ENCODE measurements at places on chromosomes 6 and 20.

DNA sequence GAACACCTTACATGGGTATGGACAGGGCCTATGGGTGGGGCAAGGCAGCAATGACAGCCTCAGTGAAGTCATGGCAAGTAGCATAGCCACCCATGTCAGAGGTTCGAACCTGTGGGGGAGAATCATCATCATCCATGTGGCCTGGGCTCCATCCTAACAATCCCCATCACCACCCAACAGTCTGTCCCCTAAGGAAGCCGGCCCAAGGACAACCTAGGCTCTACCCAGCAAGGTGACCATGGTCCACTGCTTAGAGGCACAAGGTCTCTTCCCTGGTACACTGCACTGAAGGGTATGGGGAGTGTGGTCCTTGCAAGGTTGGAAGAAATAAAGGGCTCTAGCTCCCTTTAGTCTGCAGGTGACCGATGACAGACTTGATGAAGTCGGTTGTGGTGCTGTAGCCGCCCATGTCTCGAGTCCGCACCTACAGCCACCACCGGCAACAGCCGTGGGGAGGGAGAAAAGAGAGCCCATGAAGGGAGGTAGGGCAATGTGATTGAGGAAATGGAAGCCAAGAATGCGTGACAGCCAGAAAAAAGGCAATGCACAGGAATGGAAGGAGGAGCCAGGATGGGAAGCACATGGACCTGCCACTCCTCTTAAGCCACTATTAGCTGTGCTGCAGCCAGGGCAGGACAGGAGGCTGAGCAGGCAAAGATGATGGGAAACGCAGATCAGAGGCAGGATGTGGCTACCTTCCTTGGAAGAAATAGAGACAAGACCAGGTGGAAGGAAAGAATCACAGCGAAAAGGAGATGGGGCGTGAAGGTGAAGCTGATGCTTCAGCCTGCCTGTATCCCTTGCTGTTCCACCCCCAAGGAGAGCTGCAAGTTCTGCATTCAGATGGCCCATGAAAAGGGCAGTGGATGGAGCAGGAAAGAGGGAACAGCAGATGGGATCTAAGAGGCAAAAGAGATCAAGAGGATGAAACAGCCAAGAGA, 5.3 kb downstream of the IDH3B start:
- peak; percentile 39 for DNase-seq

GRCh38 chr20:48609491-48609978, 218.3 kb downstream of the PREX1 start:
- no peak for DNase-seq

GRCh38 chr6:88666901-88667300, 296.5 kb downstream of the RNGTT start:
- DNase-seq: no peak

- no peak for DNase-seq
These were observed 25.0 kb upstream of the C6orf62 start for GRCh38 chr6:24743944-24744335.

GRCh38 chr6:146902846-146903245, 301.4 kb upstream of the STXBP5 start:
- DNase-seq: no peak

DNA sequence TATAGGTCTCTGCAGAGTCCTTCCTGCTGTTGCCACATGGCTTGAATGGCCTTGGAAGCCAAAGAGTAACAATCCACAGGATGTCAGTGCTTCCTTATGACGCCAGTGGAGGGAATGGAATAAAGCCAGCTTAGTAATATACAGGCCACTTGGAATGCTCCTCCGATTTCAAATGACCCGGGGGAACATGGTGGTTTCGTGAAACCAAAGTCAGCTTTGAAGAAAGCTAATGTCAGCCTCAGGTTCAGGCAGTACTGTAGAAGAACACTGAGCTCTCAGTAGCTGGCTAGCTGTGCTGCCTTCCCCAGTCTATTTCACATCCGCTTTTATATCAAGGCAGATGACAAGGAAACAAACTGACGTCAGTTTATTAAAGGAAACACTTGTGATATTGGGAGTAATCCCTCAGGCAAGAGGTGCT, 189.1 kb downstream of the DTNBP1 start:
- no peak for DNase-seq

GRCh38 chr6:142725024-142725770, 219.8 kb downstream of the HIVEP2 start:
- no peak for DNase-seq

DNA sequence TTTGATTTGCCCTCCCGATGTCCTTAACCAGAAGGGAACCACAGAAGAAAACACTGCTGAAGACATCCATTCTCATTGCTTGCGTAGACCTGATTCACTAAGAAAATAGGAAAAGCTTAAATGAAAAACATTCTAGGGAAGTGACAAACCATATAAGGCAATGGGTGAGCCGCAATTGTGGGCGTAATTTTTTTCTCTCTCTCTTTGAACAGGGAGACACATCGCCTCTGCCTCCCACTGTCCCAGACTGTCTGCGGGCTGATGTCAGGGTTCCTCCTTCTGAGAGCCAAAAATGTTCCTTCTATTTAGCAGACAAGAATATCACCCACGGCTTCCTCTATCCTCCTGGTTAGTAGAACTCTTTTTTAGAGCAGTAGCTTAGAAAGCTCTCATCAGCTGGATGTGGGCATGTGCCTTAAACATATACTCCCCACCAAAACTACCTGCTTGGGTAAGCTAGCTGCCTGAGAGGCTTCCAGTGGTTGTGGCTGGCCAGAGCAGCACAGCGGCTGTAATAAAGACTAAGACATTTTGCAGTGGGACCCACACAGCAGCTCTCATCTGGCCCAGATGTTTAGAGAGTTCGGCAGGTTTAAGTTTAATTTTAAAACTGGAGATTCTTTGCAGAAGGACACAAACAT, 22.7 kb upstream of the CTAGE9 start:
- DNase-seq: no peak

- no peak for DNase-seq
These were observed 5.4 kb downstream of the DLL1 start for GRCh38 chr6:170285482-170285881.

DNA sequence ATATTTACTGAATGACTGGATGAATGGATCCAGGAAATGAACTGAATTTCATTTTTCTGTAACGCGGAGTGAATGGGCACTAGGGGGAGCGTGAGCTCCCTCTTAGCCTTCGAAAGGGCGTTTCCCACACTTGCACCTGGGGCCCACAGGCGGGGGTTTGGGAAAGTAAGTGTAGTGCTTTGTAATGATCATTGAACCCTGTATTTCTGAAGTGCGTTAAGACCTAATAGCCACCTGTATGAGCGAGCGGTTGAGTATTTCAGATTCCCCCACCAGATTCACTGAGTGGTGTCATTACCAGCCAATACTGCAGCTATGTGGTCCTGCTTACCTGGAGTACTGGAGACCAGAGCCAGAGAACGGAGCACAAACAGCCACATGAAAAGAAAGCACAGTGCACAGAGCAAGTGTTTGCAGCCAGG, 10.5 kb downstream of the SYTL3 start:
- DNase-seq: peak; percentile 53

DNA sequence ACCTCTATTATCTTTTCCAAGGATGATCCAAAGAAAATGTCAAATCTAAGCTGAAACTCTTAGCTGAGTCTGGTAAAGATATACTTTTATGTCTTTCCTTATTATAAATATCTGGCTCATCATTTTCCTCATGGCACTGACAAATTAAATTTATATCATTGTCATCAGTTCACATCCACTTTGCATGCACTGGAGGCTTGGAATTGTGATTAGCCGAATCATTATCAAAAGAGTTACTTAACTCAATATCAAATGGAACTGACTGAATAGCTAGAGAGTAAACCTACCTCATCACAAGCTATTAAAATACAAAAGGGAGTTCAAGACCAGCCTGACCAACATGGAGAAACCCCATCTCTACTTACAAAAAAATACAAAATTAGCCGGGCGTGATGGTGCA, 713.9 kb upstream of the MARCKS start:
- no peak for DNase-seq

- no peak for DNase-seq
These were observed 45.1 kb downstream of the FRK start for GRCh38 chr6:116015561-116015960.

DNA sequence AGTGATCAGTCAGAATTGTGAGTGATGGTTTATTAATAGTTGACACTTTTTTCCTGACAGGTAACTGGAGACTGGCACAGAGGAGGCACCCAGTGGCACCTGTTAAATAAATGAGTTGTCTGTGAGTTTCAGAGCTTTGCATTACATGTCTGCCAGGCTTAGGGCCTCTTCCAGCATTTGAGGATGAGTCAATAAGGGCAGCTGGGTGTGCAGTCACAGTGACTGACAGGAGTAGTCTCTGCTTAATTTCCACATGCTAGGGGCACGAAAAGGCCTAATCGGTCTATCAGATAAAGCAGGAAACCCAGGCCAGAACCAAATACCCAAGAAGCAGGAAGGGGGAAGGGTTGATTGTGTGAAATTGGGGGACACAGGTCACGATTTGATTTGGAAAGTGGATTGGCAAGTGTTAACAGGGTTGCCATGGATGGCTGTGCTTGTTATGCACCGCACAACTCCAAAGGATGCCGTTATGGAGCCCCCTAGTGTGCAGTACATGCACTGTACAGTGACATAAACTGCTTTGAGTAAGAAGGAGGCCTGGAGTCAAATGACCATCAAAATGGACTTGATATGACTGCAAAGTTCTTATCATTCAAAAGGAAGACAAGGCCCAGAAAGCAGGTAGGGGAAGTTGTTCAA, 111.9 kb upstream of the GGTLC1 start:
- DNase-seq: peak; percentile 64

- DNase-seq: no peak
These were observed 46.1 kb downstream of the HLA-F start for GRCh38 chr6:29769336-29769735.

DNA sequence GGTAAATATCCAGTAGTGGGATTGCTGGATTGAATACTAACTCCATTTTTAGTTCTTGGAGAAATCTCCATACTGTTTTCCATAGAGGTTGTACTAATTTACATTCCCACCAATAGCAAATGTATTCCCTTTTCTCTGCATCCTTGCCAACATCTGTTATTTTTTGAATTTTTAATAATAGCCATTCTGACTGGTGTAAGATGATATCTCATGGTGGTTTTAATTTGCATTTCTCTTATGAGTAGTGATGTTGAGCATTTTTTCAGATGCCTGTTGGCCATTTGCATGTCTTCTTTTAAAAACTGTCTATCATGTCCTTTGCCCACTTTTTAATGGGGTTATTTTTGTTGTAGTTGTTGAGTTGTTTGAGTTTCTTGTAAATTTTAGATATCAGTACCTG, 253.2 kb downstream of the HAO1 start:
- DNase-seq: no peak

GRCh38 chr20:6407163-6407562, 284.3 kb upstream of the FERMT1 start:
- no peak for DNase-seq

DNA sequence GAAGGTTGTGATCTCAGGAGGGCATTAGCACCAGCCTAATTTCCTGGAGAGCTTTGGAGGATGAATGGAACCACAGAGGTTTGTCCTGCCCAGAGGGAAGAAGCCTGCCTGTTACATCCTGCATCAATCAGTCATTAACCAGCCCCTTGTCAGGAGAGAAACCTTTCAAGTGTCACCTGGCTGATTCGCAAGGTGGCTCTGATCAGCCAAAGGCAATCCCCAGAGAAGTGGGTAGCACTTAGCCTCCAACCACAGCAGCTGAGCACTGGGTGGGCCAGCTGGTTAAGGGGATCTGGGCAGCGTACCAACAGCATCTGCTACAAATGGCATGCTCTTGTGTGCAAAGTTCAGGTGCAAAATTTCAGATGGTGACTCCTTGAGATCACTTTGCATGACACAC, 26.9 kb downstream of the ANKEF1 start:
- peak; percentile 100 for DNase-seq

- no peak for DNase-seq
These were observed 130.4 kb downstream of the PTPRK start for GRCh38 chr6:128389820-128390534.

GRCh38 chr20:2687514-2687913, 5.1 kb upstream of the EBF4 start:
- DNase-seq: no peak

GRCh38 chr20:11266571-11266970, 592.8 kb upstream of the JAG1 start:
- DNase-seq: no peak

GRCh38 chr20:40551125-40551530, 137.9 kb downstream of the MAFB start:
- DNase-seq: no peak

DNA sequence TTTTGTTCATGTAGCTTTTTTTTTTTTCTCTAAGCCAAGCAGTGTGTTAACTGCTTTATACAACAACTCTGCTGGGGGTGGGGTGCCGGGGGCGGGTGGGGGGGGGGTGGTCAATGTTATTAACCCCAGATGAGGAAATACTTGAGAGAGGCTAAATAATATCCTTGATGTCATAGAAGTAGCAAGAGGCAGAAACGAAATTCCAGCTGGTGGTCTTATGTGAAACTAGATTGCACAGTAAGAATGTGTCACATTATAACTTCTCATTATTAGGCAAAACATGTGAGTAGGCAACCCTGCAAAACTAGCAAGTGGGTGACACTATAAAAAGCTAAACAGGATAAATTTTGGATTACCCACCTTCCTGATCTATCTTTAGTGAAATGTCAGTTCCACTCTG, 12.8 kb downstream of the MYLK4 start:
- DNase-seq: no peak

GRCh38 chr20:39048000-39048696, 86.0 kb downstream of the DHX35 start:
- peak; percentile 41 for DNase-seq

- no peak for DNase-seq
These were observed 925 bp downstream of the FHL5 start for GRCh38 chr6:96563853-96564252.

GRCh38 chr6:4814212-4814611, 38.0 kb downstream of the CDYL start:
- no peak for DNase-seq

- no peak for DNase-seq
These were observed 253.3 kb upstream of the JAG1 start for GRCh38 chr20:10927011-10927583.

GRCh38 chr6:3867641-3868502, 18.7 kb downstream of the FAM50B start:
- no peak for DNase-seq

DNA sequence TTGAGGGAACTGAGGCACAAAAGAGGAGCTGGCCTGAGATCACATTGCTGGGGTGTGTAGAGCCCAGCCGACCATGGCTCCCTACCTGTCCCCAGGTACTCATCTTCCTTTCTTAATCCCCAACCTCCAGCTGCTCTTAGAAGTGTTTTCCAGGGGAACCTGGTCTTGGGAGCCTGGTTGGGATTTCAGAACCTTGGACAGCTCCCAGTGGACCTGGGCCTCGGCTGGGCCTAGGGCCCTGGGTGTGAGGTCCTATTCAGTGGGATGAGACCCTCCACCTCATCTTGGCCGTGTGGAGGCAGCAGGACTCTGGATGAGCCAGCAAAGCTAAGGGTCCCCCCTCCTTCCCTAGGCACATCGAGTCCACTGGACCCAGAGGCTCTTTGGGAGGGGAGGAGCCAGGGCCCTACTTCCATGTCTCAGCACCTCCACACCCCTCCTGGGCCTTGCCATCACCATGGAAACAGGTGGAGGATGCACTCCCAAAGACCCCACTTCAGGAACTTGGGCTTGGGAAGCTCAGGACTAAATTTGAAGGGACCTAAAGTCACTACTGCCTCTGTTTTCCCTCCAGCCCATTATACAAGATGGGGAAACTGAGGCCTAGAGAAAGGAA, 38.5 kb downstream of the DLGAP4 start:
- DNase-seq: no peak

GRCh38 chr6:154246723-154247118, 109.9 kb downstream of the IPCEF1 start:
- no peak for DNase-seq

All from NCI-H2171 treated with DMSO at 0.1 percent for 48 hours (cell line).